ENCODE measurements at places on chromosomes 12 and 14.

DNA sequence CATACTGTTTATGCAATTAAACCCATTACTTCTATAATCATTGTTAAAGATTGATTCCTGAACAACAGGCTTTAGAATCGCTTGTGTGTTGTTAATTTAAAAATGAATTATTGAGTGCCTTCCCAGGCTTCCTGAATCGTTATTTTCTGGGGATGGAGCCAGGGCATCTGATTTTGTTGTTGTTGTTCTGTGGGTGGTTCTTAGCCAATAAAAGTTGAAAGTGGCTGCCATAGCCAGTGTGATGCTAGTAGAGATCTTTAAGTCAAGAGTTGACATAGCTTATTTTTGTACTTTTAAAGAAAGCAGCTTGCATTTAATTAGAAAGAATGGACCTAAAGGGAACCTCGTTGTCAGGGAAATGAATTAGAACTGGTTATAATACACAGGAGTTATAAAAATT lies 6.4 kb downstream of the GOLGA5 start:
- DNase-seq: no peak

- no peak for DNase-seq
These were observed 4.2 kb upstream of the TEP1 start for GRCh38 chr14:20417250-20418186.

DNA sequence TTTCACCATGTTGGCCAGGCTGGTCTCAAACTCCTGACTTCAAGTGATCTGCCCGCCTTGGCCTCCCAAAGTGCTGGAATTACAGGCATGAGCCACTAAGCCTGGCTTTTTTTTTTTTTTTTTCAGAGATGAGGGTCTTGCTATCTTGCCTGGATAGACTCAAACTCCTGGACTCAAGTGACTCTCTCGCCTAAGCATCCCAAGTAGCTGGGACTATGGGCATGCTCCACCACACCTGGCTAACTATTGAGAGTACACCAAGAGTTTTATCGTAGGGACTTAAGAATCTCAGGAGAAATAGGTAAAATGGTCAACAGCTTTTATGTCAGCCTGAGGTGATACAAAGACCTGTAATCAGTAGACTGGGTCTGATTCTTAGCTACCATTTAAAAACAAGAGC lies 31.2 kb upstream of the SIX1 start:
- no peak for DNase-seq

DNA sequence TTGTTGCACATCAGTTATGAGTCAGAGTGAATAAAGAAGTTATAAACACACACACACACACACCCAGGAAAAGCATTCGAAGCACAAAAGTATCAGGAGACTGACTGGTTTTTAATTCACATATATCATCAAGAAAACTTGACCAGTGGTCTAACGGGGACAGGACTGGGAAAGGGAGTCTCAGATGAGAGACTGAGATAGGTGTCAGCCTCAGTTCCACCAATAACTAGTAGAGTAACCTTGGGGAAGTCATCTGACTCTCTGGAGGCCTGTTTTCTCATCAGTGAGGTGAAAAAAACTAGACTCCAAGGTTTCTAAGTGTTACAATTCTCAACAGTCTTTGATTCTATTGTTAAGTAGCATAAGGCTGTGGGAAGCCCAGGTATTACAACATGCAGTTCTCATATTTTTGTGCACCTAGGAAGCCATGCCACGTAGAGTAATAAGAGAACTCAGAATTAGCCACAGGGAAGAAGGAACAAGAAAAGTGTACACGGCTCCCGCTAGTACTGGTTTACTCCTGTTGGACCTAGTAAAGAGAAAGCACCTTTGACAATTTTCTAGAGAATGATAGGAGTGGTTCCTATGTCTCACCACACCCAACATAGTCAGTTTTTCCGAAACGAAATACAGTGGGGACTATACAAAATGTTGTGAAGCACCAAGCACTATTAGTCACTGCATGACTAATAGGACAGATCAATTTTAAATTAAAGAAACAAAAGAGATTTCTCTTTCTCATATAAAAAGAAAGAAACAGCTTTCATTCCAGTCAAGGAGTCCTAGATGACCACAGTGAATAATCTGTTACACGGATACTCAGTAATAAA lies 5.0 kb downstream of the PPTC7 start:
- DNase-seq: no peak

DNA sequence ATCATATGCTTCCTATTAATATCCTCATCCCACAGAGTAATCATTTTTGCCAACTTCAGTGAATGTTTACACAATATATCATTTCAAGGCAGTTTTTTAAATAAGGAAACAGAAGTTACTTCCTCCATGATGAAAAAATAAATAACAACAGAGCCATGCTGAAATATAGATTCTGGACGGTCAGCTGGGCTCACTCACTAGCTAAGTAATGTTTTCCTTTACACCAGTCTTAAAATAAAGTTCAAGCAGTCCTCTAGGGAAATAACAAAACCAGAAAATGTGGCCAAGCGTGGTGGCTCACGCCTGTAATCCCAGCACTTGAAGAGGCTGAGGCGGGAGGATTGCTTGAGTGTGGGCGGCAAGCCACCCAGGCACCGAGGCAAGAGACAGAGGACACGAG lies 28.7 kb downstream of the AICDA start:
- no peak for DNase-seq

DNA sequence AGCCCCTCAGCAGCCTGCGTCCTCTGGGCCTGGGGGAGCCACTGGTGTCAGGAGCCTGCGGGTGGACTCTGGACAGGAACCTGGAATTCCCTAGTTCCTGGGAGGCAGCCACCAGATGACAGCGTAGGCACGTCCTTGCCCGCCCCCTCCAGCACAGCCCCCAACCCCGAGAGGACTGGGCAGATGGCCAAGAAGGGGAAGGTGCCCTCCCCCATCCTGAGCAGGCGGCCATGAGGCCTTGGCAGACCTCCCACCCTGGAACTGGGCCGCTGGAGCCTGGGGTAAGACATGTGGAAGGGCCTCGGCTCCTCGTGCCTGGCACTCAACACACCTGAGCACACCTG lies 60.4 kb upstream of the FBRSL1 start:
- DNase-seq: no peak

DNA sequence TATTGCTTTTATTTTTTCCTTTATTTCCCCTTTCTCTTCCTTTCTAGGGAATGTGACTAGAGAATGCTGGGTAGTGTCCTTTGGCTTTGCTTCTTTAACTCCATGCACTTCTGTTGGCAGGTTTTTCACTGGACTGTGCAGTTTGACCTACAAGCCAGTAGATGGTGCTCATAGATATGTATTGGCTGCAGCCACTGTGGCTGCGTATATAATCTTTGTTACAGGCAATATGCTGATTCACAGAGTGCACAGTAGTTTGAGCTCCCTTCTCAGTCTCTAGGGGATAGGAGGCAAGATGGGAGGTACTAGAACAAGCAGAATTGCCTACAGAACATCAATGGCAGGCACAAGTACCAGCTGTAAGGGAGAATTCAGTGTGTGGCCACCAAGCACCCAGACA lies 503.5 kb downstream of the LRFN5 start:
- DNase-seq: no peak

- DNase-seq: no peak
These were observed 19.3 kb upstream of the TFCP2 start for GRCh38 chr12:51192284-51192671.

DNA sequence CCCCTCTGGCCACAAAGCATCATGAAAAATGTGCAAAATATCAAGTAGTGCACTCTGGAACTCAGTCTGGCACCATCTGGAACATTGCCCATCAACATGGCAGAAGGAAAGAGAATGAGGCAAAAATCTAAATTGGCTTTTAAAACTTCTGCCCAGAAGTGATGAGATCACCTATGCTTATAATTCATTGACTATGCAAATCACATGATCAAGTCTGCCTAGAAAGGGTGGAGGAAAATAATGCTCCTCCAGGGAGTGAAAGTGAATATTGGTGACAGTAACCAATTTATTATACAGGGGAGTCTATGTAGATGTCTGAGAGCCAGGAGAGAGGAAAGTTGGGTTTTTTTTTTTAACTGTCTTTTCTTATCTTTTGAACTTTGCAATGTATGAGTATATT lies 73.3 kb upstream of the HIF1A start:
- no peak for DNase-seq

GRCh38 chr14:40271480-40271879 lies 839.2 kb upstream of the FBXO33 start:
- no peak for DNase-seq

DNA sequence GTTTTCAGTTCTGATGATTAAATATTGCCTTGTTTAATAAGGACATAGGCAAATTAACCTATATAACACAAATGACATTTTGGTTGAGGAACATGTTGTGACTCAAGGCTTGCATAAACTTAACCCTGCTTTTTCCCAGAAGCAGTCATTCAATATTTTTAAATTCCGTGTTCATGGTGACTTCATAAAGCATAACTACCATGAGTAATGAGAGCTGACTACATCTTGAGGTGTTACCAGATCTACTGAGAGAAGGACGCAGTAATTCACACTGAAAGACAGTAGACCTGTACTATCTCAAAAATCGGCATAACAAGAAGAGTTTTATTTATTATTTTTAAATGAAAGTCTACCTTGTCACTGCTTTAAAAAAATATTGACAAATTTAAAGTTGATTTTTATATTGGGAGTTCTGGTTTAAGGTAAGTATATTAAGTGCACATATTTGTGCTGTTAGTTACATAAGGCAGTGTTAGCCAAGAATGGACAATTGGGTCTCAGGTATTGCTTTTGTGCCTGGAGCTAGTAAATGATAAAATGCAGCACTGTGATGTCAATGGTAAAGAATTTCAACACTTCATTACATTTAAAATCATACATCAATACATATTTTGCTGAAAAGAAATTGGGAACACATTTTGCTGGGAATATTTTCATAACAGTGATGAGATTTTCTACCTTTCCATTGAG lies 1198.5 kb downstream of the FSCB start:
- DNase-seq: no peak

- DNase-seq: no peak
These were observed 9.6 kb upstream of the ENDOU start for GRCh38 chr12:47734725-47735480.

GRCh38 chr12:46470036-46470627 lies 97.6 kb upstream of the SLC38A2 start:
- no peak for DNase-seq

GRCh38 chr12:43255522-43256111 lies 296.4 kb downstream of the ADAMTS20 start:
- no peak for DNase-seq

DNA sequence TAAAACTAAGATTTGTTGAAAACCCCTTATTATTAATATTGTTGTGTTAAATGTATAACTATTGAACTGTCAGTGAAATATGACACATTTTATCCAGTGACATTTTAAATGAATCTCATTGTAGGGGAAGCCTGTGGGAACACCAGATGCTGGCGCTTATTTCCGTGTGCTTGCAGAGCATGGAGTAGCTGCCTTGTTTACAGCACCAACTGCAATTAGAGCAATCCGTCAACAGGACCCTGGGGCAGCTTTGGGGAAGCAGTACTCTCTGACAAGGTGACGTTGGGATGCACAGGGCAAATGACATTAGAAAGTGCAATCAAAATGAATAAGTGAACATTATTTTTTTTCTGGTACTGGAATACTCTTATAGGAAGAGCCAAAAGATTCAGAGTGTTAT lies 96.8 kb downstream of the ACSS3 start:
- no peak for DNase-seq

GRCh38 chr14:33570694-33571310 lies 380.1 kb downstream of the EGLN3 start:
- no peak for DNase-seq

GRCh38 chr12:68435816-68436215 lies 103.7 kb upstream of the MDM1 start:
- DNase-seq: no peak

GRCh38 chr12:25051656-25052195 lies 102.8 kb upstream of the BCAT1 start:
- peak; percentile 21 for DNase-seq

DNA sequence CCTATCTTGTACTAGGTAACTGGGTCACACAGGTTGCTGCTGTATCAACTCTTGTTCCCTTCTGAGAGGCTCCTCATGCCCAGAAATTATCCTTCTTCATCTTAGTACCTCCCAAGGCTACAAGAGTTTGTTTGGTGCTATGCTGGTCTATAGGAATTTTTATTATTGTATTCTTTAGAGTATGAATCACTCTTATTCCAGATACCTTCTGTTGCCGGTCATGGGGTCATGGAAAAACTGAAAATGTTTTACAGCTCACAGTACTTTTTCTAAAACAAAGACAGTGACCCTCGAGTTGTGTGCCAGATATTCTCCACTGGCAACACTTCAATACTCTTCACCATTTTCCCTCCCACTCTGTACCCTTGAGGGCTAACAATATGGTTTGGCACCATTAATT lies 1598.0 kb upstream of the TMEM132C start:
- DNase-seq: no peak

- no peak for DNase-seq
These were observed 660.4 kb upstream of the TMEM132C start for GRCh38 chr12:127606476-127607015.

DNA sequence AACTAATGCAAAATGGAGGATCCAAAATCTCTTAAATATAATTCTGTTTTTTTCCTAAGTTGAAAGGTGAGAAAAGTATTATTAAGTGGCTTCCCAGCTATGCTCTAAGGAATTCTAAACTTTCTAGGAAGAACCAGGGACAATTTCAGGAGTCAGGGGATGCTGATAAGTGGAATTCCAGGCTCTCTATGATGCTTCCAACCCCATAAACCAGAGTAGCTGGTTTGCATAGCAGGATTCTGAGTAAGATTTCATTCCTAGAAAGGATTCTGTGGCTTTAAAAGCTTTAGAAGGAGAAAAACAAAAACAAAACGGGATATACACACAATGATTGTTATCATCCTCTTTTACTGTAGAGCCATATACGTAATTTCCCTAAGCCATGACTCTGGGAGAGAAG lies 93.9 kb downstream of the SLC16A7 start:
- DNase-seq: no peak

- no peak for DNase-seq
These were observed 140.4 kb downstream of the EFCAB11 start for GRCh38 chr14:89814126-89814525.

GRCh38 chr12:28512406-28512805 lies 322.1 kb downstream of the CCDC91 start:
- DNase-seq: no peak

DNA sequence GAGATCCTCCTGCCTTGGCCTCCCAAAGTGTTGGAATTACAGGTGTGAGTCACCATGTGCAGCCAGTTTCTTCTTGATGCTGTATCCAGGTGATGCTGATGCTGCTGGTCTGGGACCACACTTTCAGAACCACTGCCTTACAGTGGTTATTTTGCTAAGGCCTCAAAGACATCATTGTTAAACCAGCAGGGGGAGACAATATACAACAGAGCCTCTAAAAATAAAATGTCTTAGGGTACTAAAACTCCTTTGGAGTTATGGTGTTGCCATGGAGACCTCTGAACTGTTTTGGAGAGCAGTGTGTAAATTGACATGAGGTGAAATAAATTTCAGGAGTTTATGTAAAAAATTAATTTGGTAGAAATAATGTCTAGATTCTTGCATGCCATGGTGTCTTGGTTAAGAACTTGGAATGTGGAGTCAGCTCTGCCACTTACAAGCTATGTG lies 1.1 kb upstream of the ARG2 start:
- no peak for DNase-seq

- no peak for DNase-seq
These were observed 89.8 kb downstream of the ZFP36L1 start for GRCh38 chr14:68703093-68703492.

- DNase-seq: no peak
These were observed 87.4 kb downstream of the ATF7IP start for GRCh38 chr12:14452865-14453264.
